ENCODE measurements at places on chromosomes 11 and 22.
A peak's percentile ranks its signal among the peaks of the same experiment; 100 is the strongest.

DNA sequence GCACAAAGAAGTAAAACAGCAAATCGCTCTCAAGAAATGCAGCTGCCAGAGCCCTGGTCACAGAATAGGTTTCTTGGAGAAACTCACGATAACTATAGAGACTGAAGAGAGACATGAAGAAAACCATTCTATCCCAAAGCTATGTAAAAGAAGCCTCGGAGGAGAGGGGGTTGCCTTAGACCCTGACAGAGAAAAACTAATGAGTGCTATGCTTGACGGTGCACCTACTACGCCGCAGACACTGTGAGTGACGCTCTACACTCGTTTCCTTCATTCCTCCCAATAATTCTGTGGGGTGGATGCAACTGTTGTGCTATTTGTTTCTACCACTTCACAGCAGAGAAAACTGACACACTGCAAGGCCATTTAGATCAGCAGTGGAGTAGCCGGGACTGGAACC is 121.8 kb downstream of the ETS1 start:
- DNase-seq, result no peak

- no peak for DNase-seq
Observed at GRCh38 chr22:36196254-36197064, 5.2 kb downstream of the APOL4 start.

GRCh38 chr11:133078591-133079404 is 453.5 kb downstream of the OPCML start:
- DNase-seq, result peak; percentile 12

DNA sequence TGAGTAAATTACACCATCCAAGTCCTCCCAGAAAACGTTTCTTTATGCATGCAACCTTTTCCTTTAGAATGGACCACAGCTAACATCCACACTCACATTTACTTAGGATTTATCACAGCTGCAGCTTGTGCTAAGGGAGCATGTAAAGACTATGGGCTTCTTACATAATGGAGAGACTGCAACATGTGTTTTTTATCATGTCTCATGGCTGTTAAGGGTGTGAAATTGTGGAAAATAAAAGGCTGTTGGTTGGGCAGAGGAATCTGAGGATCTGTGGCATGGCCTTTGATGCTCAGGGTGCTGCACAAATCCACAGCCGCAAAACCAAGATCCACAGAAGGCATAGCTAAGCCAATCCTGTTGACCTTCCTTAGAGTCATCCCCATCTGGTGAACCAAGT is 112.0 kb upstream of the MTNR1B start:
- no peak for DNase-seq

DNA sequence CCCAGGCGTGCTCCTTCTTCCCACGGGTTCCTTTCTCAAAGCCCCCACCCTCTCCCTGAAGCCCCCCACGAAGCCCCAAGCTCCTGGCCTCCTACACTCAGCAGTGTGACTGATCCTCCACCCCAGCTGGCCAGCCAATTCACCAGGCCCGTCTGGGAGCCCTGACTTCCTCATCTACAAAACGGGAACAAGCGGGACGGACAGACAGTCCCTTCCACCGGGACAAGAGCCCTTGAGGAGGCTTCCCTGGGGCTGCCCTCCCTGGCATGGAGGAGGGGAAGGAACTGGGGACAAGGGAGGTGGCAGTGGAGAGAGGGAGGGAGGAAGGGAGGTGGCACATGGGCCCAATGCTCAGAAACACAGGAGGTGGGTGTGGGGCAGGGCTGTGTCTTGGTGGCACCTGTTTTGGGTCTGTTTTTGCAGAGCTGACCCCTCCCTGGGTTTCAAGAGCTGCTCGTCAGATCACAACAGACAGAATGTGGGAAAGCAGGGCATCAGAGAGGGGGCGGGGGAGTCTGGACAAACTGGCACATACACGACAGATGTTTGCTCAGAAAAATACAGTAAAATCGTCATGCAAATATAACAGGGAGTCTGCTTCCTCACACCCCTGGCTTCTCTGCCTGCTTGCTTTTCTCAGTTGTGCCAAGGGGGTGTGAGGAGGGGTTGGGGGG is 56.8 kb downstream of the ELFN2 start:
- no peak for DNase-seq

- DNase-seq, result no peak
Observed at GRCh38 chr22:22893891-22894739, 6.5 kb downstream of the IGLL5 start.

DNA sequence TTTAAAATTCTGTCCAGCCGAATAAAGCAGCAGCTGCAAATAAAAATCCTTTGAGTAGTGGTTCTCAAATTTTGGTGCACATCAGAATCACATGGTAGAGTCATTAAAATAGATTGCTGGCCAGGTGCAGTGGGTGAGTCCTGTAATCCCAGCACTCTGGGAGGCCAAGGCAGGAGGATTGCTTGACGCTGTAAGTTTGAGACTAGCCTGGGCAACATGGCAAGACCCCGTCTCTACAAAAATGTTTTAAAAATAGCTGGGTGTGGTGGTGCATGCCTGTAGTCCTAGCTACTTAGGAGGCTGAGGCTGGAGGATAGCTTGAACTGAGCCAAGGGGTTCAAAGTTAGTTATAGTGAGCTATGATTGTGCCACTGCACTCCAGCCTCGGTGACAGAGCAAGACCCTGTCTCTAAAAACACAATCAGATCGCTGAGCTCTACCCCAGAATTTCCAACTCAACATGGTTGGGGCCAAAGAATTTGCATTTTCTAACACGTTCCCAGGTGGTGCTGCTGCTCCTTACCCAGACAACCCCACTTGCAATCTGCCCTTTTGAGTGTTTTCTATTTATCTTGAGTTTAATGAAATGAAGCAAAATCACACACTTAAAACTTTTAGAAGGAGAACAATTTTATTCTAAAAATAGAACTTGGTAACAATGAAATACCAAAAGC is 48.8 kb downstream of the BIRC2 start:
- no peak for DNase-seq

- DNase-seq, result no peak
Observed at GRCh38 chr22:27212617-27213177, 555.3 kb downstream of the MIAT start.

- DNase-seq, result peak; percentile 30
Observed at GRCh38 chr22:43228330-43228729, 41.4 kb upstream of the TTLL12 start.

- no peak for DNase-seq
Observed at GRCh38 chr11:5489576-5490357, 1.3 kb downstream of the OR52D1 start.

- peak; percentile 70 for DNase-seq
Observed at GRCh38 chr11:33039274-33040032, at the start of gene TCP11L1. TCP11L1 (plus strand) TSS chr11:33039572; CDS start chr11:33043774, 4,202 bp downstream.

DNA sequence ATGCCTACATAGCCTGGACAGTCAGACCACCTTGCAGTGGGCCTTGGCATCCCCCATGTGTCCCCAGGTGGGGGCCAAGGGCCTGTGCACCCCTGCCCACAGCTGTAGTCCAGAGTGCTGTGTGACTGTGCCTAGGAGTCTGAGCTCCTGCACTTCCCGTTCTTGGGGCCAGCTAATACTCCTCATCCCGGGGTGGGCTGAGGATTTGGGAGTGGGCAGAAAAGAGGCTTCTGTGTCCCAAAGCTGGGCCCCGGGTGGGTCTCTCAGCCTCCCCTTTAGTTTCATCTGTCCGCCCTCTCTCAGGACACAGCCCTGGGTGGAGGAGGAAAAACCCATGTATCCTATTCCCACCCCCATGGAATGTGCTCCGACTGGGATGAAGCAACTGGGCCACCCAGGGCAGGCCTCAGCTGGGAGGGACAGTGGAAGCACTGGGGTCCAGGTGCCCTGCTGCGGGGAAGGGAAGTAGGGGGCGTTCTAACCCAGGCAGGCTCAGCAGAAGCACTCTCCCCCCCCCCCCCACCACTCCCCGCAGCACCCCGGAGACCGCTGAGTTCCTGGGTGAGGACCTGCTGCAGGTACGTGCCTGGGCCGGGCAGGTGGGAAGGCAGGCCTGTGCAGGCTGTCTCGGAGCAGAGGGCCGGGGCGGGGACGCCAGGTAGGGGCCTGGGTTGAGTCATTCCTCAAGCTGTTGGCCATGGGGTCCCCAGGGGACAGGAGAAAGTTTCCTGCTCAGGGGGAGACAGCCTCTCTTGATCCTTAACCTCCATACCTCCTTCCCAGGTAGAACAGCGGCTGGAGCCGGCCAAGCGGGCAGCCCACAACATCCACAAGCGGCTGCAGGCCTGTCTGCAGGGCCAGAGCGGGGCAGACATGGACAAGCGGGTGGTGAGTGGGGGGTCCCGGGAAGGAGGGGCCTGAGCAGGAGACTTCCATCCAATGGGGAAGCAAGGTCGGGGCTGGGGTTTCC is 1.4 kb downstream of the SH3BP1 start:
- DNase-seq, result no peak

DNA sequence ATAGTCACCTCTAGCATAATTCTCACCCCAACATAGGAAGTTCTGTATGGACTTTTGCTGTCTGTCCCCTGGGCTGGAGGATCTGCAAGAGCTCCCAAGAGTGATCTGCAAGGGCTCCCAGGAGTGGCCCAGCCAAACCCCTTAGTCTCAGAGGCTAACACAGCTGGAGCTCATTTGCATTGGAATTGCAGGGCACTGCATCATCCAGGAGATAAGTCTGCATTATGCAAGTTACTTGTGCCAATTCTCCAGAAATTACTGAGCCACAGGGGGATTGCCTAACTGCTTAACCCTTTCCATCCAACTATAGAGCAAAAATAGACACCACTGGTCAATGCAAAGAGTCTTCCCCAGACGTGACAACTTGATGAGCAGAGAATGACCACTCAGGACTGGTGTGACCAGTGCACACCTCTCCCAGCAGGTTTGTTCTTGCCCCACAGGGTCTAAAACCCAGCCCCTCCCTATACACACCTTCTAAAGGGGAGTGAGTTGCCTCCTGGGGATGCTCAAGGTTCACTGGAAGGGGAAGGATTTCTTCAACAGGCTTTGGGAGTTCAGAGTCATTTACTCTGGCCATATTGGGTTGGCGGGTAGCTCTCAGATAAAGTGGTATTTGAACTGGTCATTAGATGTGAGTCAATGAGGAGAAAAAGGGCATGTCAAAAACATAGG is 38.4 kb downstream of the POU2AF3 start:
- DNase-seq, result no peak

GRCh38 chr11:113160808-113161124 is 153.6 kb upstream of the TTC12 start:
- no peak for DNase-seq

GRCh38 chr22:37823134-37823985 is at the start of gene GALR3:
GALR3 (plus strand) TSS chr22:37823382; CDS start chr22:37823407, 25 bp downstream.
- no peak for DNase-seq

GRCh38 chr22:26823966-26824365 is 166.6 kb downstream of the MIAT start:
- no peak for DNase-seq

DNA sequence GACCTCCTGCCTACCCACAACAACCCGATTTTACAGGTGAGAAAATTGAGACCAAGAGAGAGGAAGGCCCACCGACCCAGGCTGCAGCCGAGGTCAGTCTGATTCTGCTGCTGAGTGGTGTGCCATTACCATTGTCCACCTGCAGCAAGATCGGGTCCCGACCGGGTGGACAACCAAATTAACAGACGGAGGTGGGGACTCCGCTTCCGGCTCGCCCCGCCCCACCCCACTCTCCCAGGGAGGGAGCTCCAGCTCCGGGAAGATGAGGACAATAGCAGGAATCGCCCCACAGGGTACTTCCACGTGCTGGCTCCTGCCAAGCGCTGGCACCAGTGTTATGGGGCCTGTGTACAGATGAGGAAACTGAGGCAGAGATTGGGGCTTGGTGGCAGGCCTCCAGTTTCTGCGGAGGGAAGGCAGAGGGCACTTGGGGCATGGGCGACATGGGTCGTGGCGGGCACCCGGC is 425 bp upstream of the KDELR3 start:
- no peak for DNase-seq

- no peak for DNase-seq
Observed at GRCh38 chr11:130872981-130873380, 43.3 kb downstream of the SNX19 start.

DNA sequence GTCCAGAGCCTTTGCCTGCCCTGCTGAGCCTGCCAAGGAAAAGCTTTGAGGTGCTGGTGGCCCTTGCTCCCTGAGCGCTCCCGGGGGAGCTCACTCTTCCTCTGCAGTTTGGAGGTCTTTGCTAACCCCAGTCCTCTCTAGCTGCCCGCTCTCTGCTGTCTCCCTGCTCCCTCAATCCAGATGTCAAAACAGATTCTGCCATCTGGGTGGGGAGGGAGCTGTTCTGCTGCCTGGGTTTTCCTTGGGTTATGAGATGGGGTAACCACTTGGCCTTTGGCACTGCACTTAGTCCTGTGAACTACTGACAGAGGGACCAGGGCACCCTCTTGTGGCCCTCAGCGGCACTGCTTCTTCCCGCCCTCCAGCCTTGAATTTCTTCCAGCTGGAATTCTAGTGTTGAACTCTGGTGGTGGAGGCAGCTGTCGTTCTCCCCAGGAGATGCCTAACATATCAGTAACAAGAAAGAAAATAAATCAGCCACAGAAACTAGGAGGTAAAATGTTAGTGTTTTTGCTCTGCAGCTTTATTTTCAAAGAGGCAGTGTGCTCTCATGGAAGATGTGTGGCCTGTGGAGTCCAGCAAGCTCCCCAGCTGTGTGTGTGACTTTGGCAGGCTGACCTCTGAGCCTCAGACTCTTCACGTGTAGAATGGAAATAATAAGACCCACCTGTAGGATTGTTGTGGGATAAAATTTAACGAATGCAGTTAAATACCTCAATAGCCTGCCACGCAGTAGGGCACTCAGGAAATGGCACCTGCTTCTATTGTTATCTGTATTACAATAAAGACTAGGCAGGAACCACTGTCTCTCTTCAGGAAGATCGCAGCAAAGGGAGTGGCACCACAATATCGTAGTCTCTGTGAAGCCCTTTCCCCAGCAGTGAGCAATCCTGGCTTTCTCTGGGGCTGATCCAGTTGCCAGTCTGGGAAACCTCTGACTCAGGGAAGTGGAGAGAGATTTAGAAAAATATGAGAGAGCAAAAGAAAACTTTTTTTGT is 23.4 kb downstream of the ARFGAP2 start:
- peak; percentile 90 for DNase-seq

GRCh38 chr11:117891362-117891761 is 14.9 kb upstream of the FXYD6 start:
- no peak for DNase-seq

- DNase-seq, result peak; percentile 21
Observed at GRCh38 chr11:6705905-6706535, 22.9 kb upstream of the MRPL17 start.

DNA sequence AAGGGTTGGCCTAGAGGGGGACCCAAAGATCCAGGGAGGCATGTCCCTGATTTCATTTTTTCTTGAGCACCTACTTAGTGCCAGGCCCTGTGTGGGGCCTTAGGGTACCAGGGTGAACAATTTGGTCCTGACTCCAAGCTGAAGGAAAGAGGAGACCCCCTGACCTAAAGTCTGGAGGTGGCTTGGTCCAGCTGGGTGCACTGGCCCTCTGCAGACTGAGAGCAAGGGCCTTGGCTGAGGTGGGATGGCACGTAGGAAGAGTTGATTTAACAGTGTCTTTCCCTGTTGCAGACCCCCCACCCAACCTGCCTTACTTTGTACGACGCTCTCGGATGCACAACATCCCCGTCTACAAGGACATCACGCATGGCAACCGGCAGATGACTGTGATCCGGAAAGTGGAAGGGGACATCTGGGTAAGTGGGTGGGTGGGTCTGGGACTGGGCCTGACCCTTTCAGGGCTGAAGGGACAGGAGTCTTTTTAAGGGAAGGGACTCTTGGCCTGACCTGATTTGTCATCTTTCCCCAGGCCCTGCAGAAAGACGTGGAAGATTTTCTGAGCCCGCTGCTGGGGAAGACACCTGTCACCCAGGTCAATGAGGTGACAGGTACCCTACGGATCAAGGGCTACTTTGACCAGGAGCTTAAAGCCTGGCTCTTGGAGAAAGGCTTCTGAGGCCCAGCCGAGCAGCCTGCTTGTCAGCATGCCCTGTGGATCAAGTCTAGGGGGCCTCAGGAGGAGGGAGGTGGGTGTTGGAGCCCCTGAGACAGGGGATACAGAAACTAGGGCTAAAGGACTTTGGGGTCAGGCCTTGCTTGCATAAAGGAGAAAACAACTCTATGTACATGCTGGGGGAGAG is 3.3 kb downstream of the MRPL49 start:
- DNase-seq, result no peak

All from H54 (cell line).